ENCODE measurements at places on chromosomes 16 and 17.

- DNase-seq = no peak
Observed at GRCh38 chr16:27586711-27587110, 36.8 kb downstream of the KATNIP start.

GRCh38 chr16:2874032-2874911, 8.7 kb upstream of the FLYWCH2 start:
- DNase-seq = no peak

- no peak for DNase-seq
Observed at GRCh38 chr17:34822007-34822739, 139.1 kb downstream of the CCT6B start.

DNA sequence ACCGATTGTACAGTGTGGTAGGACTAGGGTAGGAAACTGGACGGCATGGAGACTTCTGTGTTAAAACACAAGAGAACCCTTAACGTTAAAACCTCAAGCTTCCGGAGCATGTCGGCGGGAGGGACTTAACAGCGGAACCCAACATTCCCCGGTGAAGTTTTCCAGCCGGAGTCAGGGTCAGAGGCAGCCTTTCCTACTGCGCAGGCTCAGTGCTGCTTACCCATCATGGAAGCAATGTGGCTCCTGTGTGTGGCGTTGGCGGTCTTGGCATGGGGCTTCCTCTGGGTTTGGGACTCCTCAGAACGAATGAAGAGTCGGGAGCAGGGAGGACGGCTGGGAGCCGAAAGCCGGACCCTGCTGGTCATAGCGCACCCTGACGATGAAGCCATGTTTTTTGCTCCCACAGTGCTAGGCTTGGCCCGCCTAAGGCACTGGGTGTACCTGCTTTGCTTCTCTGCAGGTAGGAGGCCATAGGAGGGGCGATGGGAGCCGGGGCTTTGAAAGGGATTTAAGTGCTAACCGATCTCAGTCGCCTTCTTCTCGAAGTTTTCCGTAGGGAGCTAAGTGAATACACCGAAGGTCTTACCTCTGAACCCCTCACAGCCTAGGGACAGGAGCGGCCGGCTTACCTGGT, at the start of gene PIGL:
PIGL (plus strand) TSS at position 209 of the 634 bp plus-strand sequence; CDS start at position 226, 17 bp downstream.
- peak; percentile 95 for DNase-seq

DNA sequence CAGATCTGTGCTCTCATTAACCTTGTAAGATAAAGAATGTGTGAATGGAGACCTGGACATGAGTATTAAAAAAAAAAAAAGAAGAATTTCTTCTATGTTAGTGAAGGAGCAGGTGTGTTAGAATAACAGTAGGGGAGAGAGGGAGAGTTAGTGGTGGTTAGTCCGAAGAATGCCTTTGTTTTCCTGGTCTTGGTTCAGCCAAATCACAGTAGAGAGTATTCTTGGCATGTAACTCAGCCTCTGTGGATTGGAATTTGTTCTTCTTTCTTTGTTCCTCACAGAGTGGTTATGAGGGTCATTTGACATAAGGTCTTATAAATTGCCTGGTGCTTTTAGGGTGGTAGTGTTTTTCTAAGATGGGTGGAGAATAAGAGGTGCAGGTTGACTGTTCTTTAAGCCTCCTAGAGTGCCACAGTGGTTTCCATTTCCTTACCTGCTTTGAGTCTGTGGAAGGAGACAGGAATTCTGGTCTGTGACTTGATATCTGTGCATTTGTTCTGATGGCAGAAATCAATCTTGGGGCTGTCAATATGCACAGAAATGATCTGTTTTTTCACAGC, 17.6 kb downstream of the NUP93 start:
- no peak for DNase-seq

GRCh38 chr17:48639982-48640857, 14.1 kb upstream of the HOXB9 start:
- DNase-seq = no peak

Measured in activated CD4-positive, alpha-beta T cell treated with anti-CD3 and anti-CD28 coated beads, Interleukin-2, Interleukin-6, amounts not matched to agents 100 ng/mL and 50 ng/mL, durations not matched to agents 16 hours and 8 hours (primary cell).